Stimulated activated CD4-positive, alpha-beta T cell treated with anti-CD3 and anti-CD28 coated beads, Interleukin-4, amount 100 ng/mL, for 4 hours (primary cell): ENCODE measurements at places on chromosomes 6 and 20.
A peak's percentile ranks its signal among the peaks of the same experiment; 100 is the strongest.

- peak; percentile 9 for DNase-seq
These were observed at the start of gene CLIC5 for GRCh38 chr6:46015119-46015968. TSS of gene CLIC5 (minus strand) at chr6:46015860. CDS start at chr6:46015542, 318 bp downstream.

DNA sequence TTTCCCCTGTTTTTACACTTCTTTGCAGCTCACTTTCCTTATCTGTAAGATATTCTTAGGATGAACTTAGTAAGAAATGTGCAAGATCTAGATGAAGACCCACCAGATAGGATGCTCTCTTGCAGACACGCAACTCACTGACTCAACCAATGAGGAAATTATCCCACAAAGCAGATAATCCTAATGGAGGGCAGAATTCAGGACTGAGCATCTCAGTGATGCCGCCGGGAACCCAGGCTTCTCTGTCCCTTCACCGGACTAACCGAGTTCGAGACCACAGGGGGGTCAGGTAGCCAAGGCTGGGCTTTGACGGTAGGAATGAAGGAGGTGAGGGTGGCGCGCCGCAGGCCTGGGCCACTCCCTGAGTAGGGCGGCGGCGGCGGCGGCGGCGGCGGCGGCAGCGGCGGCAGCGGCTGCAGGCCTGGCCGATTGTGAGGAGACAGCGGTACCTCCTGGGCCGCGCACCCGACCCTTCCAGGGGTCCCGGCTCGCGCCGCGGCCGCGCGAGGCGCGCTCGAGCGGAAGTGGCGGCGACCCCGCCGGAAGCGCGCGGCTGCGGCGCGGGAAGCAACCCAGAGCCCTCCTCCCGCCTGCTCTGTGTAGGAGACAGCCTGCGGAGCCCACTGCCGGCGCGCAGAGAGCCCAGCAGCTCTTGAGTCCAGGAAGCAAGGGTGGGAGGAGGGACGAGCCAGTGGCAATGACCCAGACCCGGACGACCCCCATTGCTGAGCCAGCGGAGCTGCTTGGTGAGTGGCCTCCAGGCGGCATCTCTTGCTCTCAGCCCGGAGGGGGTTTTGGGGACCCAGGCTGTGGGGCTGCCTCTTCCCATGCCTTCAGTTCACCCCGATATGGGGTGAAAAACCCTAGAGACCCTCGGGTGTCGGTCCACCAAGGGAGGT is at the start of gene KHDC1:
Gene KHDC1, minus strand, starts transcription at position 526 of the 899 bp plus-strand sequence. CDS start 20,679 bp downstream, outside the sequence.
- DNase-seq: peak; percentile 56

DNA sequence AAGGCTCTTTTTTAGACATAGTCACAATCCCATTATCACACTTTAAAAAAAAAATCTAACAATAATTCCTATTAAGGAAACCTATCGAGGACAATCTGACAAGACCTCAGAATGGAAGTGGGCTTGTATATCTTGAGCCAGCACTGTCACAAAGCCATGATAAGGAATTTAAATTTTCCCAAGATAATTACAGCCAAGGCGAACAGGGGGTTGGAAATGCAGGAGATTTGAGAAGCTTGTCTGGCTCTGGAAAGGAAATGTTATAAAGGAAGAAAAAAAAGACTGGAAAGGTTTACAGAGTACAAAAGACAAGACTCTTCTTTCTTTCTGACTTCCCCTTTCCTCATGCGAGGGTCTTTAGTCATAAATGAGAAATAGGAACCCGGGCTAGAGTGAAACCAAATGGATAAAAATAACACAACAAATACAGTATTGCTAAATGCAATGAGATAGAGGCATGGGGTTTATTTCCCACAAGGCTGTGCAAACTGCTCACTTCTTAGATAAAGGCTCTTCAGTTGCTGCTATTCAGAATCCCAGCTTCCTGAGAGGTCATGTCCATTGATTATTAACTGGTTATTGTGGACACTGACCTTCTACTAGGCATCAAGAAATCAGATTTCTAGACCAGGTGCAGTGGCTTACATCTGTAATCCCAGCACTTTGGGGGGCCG is 13.4 kb upstream of the GHRH start:
- DNase-seq: no peak

GRCh38 chr6:3291346-3291745 is 32.6 kb downstream of the PSMG4 start:
- DNase-seq: no peak

DNA sequence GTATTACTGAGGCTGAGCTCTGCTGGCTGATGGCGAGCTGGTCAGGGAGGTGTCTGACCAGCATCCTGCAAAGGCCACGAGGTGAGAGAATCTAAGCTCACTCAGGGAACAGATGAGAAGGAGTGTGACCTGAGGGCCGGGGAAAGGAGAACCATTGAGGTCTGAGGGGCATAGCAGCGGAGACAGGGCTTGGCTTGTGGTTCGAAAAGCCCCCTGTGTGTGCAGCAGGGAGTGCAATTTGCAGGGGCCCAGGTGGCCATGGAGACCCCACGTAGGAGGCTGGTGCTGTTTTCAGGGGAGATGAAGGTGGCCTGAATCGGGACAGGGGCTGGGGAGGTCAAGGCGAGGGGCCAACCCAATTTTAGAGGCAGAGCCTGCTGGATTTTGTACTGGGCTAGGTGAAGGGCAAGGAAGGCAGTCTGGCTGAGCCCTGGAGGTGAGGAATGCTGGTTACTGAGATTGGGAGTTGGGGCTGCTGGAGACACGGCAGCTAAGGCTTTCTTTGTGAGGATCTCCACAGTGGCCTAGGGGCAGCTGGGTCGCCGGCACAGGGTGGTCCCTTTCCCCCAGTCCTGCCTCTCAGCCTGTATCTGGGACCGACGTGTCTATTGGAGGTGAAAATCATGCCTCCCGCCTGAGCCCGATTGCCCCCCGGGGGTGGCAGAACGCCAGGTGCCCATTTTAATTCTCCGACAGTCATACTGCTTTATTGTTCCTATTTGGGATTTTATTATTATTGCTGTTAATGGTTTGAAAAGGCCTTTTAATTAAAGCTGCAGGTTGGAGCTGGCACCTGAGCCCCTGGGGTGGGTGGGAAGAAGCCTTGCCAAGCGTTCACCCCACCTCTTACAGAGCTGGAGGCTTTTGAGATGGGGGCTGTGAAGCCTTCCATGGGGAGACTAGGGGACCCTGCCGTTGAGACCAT is 28.4 kb downstream of the DLGAP4 start:
- no peak for DNase-seq

DNA sequence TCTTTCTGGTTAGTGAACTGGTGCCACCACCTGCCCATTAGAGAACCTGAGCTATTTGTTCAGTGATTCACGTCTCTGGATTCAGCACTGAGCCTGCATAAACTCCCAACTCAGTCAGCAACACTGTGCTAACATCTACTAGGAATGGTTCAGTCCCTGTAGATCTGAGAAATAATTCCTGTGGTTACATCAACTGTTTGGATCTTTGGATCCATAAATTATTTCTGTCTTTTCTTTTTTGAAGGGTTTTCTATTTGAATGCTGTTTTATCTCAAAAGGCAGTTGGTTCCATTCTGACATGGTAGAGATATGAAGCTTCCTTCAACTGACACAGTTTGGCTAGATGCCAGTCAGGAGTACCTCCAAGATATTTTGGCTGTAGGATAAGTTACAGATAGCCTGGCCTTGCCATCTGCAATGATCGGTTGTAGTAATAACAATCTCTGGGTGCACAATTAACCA is 125.9 kb downstream of the TRMT11 start:
- no peak for DNase-seq

GRCh38 chr6:149681209-149681608 is 32.7 kb upstream of the KATNA1 start:
- DNase-seq: no peak

DNA sequence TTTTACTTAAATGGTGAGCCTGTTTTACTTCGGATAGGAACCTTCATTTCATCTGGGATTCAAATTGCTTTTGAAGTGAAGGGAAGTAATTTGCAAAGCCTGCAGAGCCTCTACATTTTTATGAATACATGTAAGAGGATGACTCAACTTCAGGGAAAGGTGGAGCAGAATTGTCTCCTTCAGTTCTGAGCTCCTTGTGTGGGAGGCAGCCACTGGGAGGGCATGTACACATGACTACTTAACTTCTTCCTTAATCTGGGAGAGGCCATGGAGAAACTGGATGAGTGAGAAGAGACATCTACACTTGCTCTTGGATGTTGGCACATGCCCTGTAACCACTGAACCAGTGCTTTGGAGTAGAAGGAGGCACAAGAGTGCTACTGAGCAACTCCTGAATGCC is 145.1 kb upstream of the NRSN1 start:
- no peak for DNase-seq

DNA sequence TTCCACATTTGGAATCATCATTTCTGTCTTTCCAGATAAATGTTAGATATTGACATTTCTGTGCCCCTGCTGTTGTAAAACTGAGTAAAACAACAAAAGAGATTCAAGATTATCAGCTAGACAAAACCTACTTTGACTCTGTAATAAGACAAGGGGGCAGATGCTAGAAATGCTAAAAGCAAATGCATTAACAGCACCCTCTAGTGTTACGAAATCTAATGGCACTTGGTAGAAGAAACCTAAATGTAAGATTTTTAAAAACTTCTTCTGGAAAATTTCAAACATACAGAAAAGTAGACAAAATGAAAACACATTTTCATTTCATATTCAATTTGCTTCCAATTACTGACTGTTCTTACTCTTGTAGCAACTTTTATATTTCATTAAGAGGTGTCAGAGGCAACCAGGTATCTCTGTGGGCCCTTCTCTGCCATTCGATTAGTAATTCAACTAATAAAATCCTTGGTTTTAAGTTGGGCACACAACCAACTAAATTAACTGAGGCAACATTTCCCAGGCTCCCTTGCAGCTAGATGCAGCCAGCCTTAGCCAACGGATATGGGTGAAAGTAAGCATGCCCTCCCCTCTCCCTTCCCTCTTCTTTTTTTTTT is 45.0 kb downstream of the SLC23A2 start:
- no peak for DNase-seq

DNA sequence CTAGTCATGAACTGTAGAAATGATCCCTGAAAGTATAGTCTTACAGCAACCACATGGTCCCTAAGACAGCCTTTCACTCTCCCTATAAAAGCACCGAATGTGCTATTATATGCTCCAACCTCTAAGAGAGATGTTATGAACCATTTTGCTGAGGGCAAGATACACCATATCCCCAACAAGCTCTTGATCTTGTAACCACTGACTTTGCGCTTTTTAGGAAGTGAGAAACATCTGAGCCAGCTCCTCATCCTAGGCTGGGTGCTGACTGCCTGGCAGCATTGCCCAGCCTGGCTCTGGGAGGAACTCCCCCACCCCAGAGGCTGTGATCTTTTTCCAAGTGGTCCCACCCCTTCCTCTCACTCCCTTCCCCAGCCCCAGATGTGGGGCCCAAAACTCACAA is 3.1 kb upstream of the EMILIN3 start:
- no peak for DNase-seq

DNA sequence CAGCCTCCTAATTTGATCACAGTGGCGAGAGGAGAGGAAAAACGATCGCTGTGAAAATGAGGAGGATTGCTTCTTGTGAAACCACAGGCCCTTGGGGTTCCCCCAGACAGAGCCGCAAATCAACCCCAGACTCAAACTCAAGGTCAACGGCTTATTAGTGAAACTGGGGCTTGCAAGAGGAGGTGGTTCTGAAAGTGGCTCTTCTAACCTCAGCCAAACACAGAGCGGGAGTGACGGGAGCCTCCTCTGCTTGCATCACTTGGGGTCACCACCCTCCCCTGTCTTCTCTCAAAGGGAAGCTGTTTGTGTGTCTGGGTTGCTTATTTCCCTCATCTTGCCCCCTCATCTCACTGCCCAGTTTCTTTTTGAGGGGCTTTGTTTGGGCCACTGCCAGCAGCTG is 28.7 kb downstream of the SAYSD1 start:
- DNase-seq: no peak

DNA sequence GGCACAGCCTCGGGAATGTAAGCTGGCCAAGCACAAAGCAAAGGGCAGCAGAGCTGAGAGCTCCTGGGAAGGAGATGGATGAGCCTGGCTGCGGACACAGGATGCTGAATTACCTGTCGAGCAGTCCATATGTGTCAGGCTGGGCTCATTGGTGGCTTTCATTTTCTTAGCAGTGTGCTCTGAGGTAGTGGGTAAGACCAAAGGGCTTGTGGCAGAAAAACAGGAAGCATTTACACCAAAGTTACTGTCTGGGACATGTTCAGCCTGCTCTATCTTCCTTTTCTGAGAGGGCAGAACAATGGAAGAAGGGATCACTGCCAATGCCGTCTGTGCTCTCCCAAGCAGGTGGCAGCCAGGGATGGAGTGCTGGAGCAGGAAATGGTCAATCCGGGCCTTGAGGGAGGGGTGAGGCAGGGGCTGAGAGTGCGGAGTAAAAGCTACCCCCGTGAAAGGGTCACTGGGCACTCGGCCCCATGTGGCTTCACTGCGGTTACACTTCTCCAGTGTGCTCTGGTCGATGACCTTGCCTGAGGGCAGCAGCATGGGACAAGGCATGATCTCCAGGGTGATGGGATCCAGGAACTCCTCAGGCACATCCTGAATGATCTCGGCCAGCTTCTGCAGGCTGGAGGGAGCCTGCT is 36.9 kb upstream of the AVP start:
- no peak for DNase-seq

DNA sequence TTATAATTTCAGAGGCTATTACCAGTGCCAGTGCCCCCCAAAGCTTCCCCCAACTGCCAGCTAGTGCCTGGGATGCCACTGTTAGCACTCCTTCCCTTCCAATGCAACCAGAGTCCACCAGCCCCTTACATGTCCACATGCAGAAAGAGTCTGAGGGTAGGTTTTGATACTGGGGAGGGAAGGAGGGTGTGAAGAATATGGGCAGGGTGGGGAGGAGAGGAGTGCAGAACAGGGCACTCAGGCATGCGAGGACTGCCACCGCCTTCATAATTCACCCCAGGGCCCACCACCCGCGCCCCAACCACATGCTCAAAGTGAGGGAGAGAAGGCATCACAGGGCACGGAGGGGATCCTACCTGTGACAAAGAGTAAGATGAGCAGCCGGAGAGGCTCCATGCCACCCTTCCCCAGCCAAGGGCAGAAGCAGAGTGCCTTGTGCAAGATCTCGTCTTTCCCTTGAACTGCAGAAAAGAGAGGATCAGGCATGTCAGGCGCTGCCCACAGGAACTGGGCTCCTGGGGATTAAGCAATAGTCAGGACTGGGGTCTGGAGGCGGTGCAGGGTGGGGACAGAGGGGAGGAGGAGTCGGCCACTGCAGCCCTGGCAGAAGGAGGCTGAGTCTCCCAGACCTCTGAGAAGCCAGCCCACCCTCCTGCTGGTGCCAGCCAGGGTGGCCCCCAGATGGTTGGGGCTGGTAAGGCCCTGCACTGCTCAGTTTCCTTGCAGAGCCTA is at the start of gene TREM2:
Gene TREM2, minus strand, starts transcription at position 430 of the 732 bp plus-strand sequence. Its CDS starts 34 bp downstream, at position 396.
- no peak for DNase-seq

GRCh38 chr6:158817728-158818580 is 1.2 kb downstream of the EZR start:
- DNase-seq: peak; percentile 79

GRCh38 chr6:169787797-169788196 is 36.4 kb downstream of the ERMARD start:
- no peak for DNase-seq

DNA sequence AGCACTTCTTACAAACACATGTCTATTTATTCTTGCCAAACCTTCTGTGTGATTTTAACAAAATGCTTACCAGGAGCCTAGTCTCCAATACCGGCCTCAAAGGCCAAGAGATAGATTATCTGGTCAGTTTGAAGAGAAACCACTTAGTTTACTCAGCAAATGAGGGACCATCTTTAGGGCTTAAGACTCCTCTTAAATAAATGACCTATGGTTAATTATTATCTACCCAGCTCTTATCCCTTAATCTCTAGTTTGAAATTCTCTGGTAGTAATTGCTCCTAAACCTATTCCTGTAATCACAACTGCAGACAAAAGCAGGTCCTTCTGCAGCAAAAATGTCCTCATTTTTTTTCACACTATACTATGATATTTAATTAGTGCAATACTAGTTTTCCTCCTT is 301.8 kb downstream of the KIF16B start:
- no peak for DNase-seq

GRCh38 chr6:62324834-62325233 is 38.8 kb upstream of the KHDRBS2 start:
- no peak for DNase-seq
